GF-D8 (cell line): ENCODE measurements at places on chromosomes 4 and X.

DNA sequence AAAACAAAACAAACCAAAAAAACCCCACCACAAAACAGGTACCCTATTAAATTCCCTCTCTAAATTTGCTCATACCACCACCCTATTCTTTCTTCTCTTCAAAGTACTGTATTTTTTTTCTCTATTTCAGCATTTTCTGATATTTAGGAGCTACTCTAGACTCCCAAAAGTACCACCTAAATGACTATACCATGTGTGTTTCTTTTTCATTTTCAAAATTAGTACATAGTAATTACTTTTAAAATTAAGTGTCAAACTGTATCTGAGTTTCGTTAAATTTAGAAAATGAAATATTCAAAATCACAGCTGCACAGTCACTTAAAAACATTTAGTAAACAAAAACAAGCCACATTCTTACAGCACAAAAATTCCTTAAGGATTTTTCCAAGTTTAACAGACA lies 161.7 kb downstream of the FBXW7 start:
- no peak for DNase-seq

DNA sequence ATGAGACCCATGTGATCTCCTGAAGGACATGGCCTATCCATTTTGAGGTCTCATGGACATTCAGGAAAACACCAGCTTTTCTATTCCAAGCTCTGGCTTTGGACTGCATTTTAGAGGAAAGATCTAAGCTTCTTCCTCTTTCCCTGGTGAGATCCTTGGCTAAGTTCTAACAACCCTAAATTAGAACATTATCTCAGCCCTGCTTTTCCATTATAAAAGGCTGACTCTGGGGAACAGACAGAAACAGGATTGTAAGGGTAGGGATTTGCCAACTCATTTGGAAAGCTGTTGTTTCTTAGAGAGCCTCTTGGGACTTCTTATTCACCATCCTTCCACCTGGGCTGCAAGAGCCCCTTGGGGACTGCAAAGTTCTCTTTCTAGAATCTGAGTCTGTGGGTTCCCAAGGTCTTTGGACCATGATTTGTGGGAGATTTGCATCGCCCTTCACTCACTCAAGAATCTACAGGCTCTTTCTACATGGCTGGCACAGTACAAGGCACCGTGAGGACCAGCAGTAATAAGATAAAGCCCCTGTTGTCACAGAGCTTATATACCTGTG lies 146.9 kb downstream of the FNIP2 start:
- no peak for DNase-seq

GRCh38 chr4:21806991-21807390 lies 141.6 kb downstream of the KCNIP4 start:
- DNase-seq = no peak

- no peak for DNase-seq
Observed at GRCh38 chr4:166839615-166840251, 394.6 kb downstream of the SPOCK3 start.

DNA sequence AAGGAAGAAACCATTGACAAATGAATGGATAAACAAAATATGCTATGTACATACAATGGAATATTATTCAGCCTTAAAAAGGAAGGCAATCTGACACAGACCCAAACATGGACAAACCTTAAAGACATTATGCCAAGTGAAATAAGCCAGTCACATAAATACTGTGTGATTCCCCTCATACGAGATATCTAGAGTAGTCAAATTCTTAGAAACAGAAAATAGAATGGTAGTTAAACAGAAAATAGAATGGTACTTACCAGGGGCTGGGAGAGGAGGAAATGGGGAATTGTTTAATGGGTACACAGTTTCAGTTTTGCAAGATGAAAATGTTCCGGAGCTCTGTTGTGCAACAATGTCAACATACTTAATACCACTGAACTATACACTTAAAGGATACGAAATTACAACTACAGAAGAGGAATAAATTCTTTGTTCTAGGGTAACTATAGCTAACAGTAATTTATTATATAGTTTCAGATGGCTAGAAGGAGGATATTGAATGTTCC lies 47.8 kb upstream of the DUSP21 start:
- DNase-seq = no peak

DNA sequence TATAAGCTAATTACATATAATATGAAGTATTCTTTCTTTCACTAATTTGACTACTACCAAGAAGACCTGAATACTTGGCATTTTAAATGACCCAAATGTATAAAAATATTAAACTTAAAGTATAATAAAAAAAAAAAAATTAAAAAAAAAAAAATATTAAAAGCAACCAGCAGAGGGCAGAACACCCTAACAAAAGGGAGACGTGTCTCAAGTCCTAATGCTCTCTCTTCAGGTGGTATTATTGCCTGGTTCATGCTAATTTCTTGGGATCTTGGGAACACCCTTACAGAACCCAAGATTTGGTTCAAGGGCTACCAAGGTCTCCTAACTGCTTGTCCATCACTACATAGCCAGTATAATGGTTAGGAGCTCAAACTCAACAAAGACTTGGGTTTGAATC lies 754.8 kb downstream of the RAB28 start:
- DNase-seq = no peak

GRCh38 chrX:136759968-136760367 lies 20.8 kb downstream of the ARHGEF6 start:
- DNase-seq = peak; percentile 17
